ENCODE measurements at places on chromosomes 2 and 18.
A peak's percentile ranks its signal among the peaks of the same experiment; 100 is the strongest.

GRCh38 chr18:79405781-79406575 lies 10.2 kb downstream of the NFATC1 start:
- no peak for DNase-seq

- DNase-seq: no peak
Observed at GRCh38 chr18:26568926-26569665, 20.7 kb upstream of the KCTD1 start.

DNA sequence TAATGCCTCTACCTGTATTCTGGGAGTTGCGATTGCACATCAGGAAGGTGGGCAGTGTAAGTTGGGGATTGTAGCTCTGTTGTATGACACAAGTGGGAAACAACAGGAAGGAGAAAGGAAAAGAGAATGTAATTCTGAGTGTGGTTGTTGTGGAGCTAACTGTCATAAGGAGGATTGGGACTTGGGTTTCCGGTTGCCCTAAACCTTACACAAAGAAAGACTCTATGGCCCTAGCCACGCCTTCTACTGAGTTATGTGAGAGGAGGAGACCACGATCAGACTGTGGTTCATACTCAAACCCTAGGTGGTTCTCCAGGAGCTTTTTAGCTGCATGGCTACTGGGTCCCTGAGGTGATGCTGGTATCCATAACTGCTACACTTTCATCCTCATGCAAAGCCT lies 86.5 kb downstream of the TANC1 start:
- DNase-seq: no peak

DNA sequence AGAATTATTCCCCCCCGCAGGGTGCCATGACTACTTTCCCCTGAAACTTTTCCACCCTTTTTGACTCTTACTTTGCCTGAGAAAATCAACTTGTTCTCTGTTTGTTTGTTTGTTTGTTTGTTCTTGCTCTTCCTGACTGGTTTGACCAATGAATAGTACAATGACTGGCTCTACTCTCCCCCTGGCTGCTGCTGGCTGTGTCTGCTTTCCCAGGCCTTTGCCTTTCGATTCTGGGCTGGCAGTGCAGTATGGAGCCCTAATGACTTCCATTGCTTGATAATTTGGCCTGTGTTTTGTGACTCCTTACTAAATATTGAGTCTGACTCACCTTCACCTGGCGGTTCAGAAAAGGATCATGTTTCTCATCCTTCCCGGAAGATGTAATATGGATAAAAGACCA lies 241.1 kb downstream of the TMEM182 start:
- no peak for DNase-seq

GRCh38 chr2:27989149-27989548 lies 98.6 kb downstream of the BABAM2 start:
- DNase-seq: no peak

DNA sequence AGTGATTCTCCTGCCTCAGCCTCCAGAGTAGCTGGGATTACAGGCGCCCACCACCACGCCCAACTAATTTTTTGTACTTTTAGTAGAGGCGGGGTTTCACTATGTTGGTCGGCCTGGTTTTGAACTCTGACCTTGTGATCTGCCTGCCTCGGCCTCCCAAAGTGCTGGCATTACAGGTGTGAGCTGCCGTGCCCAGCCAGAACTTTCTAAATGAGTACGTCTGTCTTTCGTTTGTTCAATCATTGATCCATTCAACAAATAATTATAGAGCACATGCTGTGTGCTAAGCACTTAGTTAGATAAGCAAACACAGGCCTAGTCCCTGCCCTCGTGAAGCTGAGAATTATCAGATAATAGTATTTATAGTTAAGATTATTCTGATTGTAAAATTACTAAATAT lies 56.5 kb downstream of the TTC39C start:
- DNase-seq: no peak

GRCh38 chr18:27843783-27844777 lies 332.9 kb downstream of the CDH2 start:
- DNase-seq: no peak

DNA sequence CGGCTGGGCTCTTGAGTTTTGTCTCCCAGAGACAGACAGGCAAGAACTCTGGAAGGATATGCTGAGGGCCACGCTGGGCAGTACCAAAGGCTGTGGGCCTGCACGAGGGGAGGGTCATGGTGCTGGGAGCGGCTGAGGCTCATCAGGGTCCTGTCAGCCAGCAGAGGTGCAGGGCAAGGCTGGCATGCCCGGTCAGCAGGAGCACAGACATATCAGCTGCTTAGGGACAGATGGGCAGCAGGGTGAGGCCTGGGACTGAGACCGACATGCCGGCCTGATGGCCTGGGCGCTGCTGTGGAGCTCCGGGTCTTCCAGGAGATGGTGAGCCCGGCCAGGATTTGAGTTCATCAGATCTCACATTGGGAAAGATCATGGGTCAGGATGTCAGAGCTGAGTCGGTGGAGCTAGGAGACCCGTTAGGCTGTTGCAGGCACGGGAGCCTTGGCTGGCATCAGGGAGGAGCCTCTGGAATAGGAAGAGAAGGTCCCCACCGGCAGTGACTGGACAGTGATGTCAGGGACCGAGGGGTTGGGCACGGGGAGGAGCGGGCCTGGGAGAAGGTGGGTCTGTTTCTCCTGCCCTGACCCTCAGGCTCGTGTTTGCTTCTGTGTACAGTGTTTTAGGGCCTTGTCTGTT lies 18.8 kb downstream of the CNDP2 start:
- no peak for DNase-seq

GRCh38 chr2:95075440-95076132 lies 46.0 kb downstream of the MRPS5 start:
- DNase-seq: no peak

GRCh38 chr18:42471885-42472284 lies 516.9 kb downstream of the PIK3C3 start:
- DNase-seq: no peak

DNA sequence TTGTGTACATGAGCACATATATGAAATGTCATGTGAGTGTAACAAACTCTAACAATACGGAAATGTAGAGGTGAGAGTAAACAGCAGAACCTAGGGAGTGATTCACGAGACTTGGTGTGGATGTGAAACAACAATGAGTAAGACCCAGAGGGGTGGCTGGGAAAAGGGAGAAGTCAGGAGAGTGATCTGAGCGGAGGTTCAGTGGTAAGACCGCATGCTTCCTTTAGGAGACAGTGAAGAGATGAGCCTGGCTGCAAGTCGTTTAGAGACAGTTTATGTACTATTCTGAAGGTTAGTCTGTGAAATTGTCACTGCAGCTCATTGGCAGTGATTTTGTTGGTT lies 150.6 kb downstream of the PRPF40A start:
- DNase-seq: no peak

- DNase-seq: no peak
Observed at GRCh38 chr2:7479603-7480002, 562.4 kb downstream of the RNF144A start.

- DNase-seq: no peak
Observed at GRCh38 chr2:3462493-3463104, 56.7 kb downstream of the ADI1 start.

- no peak for DNase-seq
Observed at GRCh38 chr18:35408843-35409261, 31.7 kb upstream of the ZNF396 start.

DNA sequence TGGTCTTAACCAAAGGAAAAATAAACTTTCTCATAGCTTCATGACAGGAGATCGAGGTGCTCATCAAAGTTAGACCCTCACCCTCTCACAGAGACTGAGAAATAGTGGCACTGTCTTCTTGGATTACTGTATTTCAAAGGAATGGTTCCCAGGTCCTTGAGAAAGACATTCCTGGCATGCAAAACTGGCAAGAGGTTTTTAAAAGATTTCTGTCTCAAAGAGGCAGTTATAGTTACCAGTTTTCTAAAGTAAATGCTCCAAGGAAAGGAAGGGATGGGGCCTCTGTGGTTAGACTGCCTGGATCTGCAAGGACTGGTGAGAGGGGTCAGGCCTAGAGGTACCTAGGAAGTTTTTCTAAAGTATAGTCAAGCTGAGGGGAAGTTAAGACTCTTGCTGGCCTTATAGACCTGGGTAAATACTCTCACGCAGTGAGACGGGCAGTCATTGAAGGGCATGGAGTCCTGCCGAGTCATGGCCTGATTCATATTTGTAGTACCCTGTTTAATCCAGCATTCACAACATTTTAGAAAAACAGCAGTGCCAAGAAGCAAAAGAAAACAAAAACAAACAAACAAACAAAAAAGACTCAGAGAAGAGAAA lies 226.1 kb downstream of the DOK6 start:
- no peak for DNase-seq

DNA sequence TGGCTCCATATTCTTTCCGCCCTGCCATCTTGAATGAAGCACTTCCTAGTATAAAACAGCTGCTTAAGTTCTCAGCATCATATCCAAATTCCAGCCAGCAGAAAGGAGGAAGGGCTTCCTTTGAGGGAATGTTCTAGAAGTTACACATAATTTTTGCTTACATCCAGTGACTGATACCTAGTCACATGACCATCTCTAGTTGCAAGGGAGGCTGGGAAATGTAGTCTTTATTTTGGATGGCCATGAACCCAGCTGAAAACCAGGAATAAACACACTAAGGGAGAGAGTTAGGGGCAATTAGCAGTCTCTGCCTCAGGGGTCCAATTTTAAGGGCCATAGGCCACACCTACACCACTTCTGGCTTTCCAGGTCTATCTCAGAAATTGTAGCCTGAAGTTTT lies 57.8 kb upstream of the LMAN1 start:
- no peak for DNase-seq

- no peak for DNase-seq
Observed at GRCh38 chr2:53786352-53786704, 425 bp downstream of the ASB3 start.

DNA sequence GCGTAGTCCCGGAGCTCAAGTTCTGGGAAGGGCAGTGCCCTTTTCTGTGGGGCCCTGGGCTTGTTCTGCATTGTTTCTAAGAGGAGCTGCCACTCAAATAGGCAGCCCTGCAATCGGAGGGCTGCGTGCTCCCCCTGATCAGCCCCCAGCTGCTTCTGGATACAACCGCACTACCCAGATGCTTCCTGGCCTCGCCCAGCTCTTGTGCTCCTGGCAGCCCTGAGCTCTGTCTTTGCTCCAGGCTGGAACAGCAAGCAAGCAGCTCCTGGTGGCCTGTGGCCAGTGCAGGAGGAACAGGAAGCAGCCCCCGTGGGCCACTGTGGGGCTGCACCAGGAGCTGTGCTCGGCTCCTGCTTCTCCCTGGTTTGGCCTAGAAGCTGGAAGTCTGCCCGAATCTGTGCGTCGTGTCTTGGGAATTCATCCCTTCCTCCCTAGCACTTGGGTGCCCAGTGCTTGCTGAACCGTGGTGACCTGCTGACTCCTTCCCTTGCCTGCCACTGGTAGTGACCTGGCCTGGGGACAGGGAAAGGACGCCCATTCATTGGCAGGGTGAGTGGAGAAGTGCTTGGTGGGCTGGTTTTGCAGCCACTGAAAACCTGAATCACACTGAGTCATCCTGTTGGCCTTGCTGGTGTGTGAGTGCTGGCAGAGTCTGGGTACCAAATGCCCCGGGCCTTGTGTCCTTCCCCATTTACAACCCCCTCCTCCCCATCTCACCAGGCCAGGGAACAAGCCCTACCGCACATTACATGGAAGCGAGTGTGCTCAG lies 27.3 kb upstream of the NTSR2 start:
- DNase-seq: peak; percentile 80

DNA sequence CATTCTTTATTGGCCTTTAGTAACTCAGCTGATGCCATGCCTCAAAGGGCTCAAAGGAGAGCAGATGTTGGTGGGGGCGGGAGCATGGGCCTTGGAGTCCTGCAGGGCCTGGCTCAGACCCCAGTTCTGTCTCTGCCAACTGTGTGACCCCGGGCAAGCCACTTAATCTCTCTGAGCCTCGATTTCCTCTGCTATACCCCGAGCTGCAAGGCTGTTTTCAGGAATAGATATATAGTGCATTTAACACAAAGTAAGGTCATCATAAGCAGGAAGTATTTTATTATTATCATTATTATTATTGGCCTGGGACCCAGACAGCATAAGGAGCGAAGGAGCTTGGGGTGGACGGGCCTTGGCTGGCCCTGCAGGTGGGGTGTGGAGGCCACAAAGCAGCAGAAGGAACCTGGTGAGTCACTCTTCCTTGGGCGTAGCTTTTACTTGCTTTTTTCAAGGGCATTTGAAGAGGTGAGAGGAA lies 162.7 kb downstream of the INHBB start:
- no peak for DNase-seq

- no peak for DNase-seq
Observed at GRCh38 chr2:84858123-84858522, 22.8 kb downstream of the TRABD2A start.

DNA sequence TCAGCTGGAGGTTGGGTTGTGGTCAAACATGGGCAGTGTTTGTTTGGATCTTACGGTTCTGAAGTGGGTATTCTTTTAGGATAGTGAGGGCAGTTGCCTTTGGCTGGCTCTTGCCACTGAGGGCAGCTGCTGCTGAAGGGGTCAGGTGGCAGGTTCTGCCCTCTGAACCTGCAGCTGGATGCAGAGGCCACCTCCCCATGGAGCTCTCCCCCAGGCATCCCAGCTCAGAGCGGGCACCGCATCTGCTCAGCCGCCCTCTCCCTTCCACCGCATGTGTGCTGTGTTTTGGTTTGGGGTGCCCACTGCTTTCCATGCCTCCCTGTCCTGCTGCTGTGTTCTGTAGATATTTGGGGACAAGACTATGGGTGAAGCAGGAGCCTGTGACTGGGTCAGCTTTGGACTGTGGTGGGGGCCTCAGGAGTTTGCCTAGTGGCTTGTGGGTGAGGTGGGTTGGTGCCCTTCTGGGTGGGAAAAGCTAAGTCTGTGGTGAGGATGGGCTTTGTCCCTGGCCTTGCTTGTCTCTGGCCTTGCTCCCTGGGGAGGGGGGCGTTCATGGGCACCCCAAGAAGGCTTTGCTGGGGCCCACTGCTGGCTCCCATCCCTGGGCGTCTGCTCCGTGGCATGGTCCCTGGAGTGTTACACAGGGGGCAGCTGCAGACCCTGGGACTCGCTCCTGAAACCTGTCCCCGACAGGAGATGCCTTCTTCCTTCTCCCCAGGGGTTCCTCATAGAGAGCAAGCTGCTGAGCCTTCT lies 28.5 kb downstream of the OTOF start:
- no peak for DNase-seq

DNA sequence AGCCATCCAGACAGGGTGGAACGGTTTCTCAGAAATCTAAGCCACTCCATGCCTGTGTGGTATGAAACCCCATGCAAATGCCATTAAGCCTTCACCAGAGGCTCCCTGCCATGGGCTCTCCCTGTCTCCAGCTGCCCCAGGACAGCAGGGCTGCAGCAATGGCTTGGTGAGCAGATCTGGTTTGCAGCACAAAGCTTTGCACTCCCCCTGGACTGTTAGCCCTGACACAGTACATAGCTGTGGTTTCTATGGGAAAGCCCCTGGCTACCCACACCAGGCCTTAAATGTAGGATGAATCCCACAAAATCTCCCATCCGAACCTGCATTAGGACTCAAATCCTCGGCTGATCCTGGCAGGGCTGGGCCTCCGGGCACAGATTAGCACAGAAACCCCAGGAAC lies 291.6 kb downstream of the TNS1 start:
- no peak for DNase-seq

GRCh38 chr18:7727361-7728076 lies 160.4 kb downstream of the PTPRM start:
- no peak for DNase-seq

- DNase-seq: no peak
Observed at GRCh38 chr2:139162957-139163356, 382.8 kb upstream of the NXPH2 start.

GRCh38 chr2:136183097-136183496 lies 65.1 kb upstream of the CXCR4 start:
- DNase-seq: no peak

All from NCI-H1694 (cell line).